Naive B cell (primary cell): ENCODE measurements at places on chromosomes 7 and 10.

- no peak for DNase-seq
These were observed 35.1 kb upstream of the COBL start for GRCh38 chr7:51351661-51352060.

DNA sequence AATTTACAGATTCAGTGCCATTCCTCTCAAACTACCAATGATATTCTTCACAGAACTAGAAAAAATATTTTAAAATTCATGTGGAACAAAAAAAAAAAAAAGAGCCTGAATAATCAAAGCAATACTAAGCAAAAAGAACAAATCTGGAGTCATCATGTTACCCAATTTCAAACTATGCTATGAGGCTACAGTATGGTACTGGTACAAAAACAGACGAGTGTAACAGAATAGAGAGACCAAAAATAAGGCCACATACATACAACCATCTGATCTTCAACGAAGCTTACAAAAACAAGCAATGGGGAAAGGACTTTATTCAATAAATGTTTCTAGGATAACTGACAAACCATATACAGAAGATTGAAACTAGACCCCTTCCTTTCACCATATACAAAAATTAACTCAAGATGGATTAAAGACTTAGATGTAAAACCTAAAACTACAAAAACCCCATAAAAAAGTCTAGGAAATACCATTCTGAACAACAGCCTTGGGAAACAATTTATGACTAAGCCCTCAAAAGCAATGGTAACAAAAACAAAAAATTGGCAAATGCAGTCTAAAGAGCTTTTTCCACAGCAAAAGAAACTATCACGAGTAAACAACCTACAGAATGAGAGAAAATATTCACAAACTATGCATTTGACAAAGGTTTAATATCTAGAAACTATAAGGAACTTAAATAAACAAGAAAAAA lies 207.7 kb downstream of the PTN start:
- DNase-seq, result no peak

DNA sequence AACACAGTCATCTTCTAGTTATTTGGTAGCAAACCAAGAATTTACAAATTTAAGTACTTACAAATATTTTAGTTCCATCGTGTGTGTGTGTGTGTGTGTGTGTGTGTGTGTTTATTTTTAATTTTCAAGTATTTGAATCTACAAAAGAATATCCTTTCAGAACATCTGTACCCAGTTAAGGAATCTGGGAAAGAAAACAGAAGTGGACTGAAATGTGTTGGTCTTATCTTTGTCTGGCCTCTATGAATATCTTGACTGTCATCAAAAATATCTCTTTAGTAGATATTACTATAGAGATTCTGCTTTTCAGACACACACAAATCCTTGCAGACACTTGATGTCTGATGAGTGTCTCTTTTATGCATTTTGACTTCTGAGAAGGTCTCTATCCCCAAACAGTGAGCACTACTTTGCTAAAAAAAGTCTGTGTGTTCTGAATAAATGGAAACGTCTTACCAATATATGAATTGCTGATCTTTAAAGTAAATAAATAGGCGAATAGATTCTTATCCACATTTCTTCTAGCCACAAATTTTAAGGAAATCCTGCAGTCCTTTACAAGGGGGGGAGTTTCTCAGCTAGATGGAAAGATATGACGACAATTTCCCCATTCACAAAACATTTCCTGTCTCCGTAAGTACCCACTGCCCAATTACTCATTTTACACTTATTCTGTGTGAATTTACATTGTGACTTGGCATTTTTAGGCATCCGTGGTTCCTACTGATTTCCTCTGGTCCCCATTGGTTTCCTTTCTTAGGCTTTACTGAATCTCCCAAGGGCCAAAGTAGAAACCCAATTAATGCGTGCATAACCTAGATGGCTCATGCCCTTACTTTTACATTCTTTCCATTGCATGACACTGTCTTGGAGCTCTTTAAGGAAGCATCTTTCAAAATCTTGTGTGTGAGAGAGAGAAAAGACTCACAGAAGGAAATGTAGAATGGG lies 36.0 kb downstream of the NRCAM start:
- no peak for DNase-seq

GRCh38 chr7:41886901-41887311 lies 184.0 kb upstream of the INHBA start:
- no peak for DNase-seq

DNA sequence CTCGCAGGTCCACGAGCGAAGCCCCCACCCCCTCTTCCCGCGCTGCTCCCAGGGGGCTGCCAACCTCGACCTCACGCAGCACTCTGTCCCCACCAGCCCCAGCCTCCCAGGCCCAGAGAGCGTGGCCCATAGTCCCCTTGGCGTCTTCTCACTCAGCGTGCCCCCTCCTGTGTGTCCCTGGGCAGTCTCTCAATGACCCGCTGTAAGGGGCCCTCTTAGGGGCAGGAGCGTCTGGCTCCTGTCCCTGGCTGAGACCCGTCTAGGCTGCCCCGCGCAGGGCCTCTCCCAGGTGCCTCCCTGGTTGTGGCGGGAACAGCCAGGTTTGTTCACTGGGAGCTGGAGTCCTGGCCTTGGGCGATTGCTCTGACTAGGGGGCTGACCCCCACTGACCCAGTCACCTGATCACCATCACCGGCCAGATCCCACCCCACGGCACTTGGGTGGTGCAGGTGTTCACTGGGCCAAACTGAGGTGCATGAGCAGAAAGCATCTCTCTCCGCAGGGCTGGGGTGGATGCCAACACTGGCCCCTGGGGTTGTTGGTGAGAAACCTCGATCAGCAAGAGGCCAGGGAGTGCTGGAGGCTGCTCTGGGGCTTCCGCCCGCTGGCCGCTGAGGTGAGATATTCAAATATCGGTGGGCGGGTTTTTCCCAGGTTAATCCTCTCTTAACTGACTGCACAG lies 12.6 kb upstream of the WDFY4 start:
- DNase-seq, result peak; percentile 76

GRCh38 chr7:70640266-70640833 lies 491.6 kb upstream of the GALNT17 start:
- DNase-seq, result no peak

DNA sequence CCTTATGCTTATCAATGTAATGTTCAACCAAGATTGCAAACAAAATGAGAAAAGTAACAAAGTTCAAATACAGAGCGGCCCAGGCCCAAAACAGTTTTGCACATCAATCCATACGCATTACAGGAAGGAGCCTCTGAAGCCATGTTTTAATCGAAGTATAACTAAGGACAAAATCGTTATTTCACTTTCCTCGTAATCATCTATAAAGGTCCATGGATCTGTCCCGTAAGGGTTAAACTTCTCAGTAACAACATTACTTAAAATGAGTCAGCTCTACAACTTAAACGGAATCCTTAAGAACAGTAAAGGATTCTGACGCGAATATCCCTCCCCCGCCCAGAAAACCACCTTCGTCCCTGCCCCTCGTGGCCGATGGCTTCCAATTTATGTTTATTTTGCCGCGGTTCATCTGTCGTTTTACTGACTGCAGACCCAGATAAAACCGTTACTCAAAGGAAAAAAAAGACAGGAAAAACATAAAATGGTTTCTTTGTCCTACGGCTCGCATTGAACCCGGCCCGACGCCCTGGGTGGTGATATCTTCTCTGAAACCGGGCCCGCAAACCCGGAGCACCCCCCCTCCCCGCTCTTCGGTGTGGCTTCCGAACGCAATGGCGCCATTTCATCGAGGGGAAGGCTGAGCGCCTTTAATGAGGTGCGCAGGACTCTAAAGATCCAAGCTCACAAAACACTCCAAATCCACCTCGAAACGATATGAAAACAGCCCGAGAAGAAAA lies 1.1 kb downstream of the HNRNPA2B1 start:
- DNase-seq, result no peak

DNA sequence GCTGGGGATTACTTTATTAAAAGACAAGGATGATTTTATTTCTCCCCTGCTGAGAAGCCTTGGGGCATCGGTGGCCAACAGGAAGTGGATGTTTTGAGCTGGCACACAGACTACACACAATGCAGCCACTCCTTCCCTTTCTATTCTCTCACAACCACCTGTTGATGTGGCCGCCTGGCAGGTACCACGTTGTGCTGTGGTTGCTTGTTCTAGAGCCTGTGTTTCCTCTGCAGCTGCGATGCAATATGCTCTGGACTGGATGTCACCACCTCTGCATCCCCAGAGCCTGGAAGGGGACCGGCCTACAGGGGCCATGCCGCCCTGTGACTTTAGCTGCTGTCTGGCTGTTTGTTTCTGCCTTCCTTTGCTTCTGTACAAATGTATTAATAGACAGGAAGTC lies 195.7 kb upstream of the CELF2 start:
- no peak for DNase-seq

DNA sequence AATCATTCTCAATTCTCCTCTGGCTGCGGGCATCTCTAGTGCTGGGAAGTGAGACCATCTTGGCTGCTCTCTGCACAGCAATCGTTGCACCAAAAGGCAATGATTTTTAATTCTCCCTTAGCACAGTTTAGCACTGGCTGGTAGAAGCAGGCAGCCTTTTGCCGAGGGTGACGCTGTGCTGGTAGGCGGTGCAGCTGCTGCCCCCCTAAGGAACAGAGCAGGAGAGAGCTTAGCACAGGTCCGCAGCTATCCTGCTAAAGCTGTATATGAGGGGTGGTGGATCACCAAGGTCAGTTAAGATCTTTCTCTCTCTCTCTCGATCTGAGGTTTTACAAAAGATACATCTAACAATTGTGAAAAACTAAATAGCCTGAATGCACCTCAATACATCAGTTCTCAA lies 390.1 kb downstream of the GATA3 start:
- DNase-seq, result no peak

- DNase-seq, result no peak
These were observed 27.0 kb downstream of the CALML3 start for GRCh38 chr10:5551531-5552375.

DNA sequence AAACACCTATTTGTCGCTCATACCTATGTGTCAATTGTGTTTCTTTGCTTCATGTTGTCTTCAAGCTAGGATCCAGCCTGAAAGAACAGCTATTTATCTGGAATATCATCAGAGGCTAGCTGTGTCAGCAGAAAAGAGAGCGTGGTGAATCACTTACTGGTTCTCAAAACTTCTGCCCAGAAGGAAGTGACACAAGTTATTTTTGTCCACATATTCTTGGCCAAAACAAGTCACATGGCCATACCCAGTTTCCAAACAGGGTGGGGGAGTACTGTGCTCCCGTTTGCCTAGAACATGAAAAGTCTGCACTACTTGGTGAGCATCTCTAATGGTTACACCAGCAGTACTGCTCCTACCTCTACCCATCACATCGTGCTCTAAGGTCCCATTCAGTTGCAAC lies 160.9 kb upstream of the CSTF2T start:
- no peak for DNase-seq
